ENCODE measurements at places on chromosomes 16 and 17.

GRCh38 chr17:74573169-74573568 lies 5.9 kb upstream of the CD300H start:
- no peak for DNase-seq

GRCh38 chr17:82894389-82894788 lies 54.6 kb upstream of the ZNF750 start:
- DNase-seq: no peak

DNA sequence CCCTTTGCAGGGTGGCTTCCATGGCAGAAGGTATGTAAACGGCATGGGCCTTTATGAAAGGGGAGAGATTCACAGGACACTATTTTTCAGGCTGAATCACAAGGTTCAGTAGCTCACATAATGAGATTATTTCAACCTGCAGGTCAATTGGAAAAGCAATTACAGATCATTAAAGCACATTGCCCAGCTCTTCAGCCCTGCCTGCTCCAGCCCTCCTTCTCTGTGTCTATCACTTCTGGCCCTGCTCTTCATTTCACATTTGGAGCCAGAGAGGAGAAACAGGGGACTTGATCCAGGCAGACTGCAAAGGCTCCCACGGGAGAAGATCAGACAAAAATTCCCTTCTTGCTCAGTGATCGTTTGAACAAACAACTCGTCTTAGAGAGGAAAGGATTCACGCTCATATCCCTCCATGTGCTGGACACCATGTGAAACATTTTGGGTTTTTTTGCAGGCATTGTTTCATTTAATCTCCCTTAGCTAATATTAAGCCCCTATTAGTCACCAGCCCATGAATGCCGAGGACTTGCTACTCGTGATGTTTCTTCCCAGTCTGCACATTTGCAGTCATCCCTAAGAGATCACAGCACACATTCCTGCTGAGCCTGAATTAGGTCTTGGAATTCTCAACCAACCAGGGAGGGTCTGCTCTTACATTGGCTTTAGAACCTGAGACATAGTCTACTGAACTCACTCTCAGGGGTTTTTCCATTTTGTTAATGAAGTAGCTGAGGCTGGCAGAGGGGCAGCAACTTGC lies 443.9 kb upstream of the CCL2 start:
- DNase-seq: no peak

GRCh38 chr16:3004781-3005284 lies 7.9 kb upstream of the CLDN9 start:
- DNase-seq: no peak

GRCh38 chr17:5571281-5571680 lies 13.0 kb downstream of the NLRP1 start:
- DNase-seq: no peak

Measured in Ammon's horn (tissue), 1 donor.